ENCODE measurements at places on chromosomes 16 and 17. TPM values are rescaled to one million over a fixed set of nuclear protein-coding genes. Genes with fewer than 3 reads are reported as not detected.

Gene CDK12
- polyA plus RNA-seq, result 16.9 TPM

Gene KRT36
- 0.02 TPM for polyA plus RNA-seq

Gene ATF7IP2
- polyA plus RNA-seq, result 11.5 TPM

Gene ITGA2B
- polyA plus RNA-seq, result 6.3 TPM

Gene TP53TG3
- not detected for polyA plus RNA-seq

Gene PSMD3
- polyA plus RNA-seq, result 105 TPM

Gene SCO1
- polyA plus RNA-seq, result 5.9 TPM

Gene COG7
- 14.9 TPM for polyA plus RNA-seq

Gene PMFBP1
- 0.62 TPM for polyA plus RNA-seq

All from lung (tissue), 17 donors.